ENCODE measurements at places on chromosomes 16 and 17. TPM values are rescaled to one million over a fixed set of nuclear protein-coding genes. Genes with fewer than 3 reads are reported as not detected.

MLLT6 gene
- total RNA-seq: 498 TPM

NARF gene
- 39.4 TPM for total RNA-seq

CES3 gene
- 2.5 TPM for total RNA-seq

ABCA6 gene
- not detected for total RNA-seq

ABCA3 gene
- 7.6 TPM for total RNA-seq

WNT3 gene
- total RNA-seq: 6.1 TPM

ZNF768 gene
- 40.8 TPM for total RNA-seq

LRRC75A gene
- 3.0 TPM for total RNA-seq

ZPBP2 gene
- total RNA-seq: not detected

SLC2A4 gene
- 0.20 TPM for total RNA-seq

RUNDC1 gene
- total RNA-seq: 35.4 TPM

CACNG5 gene
- total RNA-seq: not detected

ITGAL gene
- total RNA-seq: not detected

TEKT5 gene
- total RNA-seq: not detected

KRT33A gene
- not detected for total RNA-seq
